Fibroblast of gingiva (primary cell): ENCODE measurements at places on chromosomes 16 and 17.

GRCh38 chr17:17711641-17712162 lies 30.4 kb downstream of the RAI1 start:
- no peak for DNase-seq

DNA sequence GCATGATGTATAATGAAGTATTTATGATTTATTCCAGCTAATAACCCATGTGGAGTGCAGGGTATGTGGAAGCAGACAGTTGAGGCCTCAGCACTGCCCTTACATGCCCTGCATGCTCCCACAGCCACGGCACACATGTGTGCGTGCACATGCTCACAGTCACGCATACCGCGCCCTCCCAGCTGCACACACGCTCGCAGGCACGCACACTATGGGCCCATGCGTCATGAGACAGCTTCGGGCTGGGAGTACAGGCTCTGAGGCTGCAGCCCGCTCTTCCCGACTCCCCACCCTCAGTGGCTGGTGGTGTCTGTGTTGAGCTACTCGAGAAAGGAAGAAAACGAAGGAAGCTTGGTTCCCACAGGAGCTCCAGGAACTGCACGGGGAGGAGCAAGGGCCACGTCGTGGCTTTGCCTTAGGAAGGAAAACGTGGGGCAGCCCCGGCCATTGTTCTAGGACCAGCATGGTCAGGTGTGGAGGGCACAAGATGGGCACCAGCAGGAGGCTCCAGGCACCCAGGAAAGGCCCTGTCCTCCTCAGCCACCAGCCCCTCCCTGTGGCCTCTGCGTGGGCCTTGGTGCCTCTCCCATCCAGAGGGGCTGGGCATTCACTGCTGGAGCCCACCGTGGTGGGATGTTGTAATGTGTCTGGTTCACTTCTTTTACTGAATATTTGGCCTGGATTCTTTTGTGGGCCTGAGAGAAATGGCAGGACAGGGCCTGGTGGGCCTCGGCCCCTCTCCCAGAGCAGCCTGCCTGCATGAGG lies 27.5 kb upstream of the CDH15 start:
- DNase-seq: no peak

DNA sequence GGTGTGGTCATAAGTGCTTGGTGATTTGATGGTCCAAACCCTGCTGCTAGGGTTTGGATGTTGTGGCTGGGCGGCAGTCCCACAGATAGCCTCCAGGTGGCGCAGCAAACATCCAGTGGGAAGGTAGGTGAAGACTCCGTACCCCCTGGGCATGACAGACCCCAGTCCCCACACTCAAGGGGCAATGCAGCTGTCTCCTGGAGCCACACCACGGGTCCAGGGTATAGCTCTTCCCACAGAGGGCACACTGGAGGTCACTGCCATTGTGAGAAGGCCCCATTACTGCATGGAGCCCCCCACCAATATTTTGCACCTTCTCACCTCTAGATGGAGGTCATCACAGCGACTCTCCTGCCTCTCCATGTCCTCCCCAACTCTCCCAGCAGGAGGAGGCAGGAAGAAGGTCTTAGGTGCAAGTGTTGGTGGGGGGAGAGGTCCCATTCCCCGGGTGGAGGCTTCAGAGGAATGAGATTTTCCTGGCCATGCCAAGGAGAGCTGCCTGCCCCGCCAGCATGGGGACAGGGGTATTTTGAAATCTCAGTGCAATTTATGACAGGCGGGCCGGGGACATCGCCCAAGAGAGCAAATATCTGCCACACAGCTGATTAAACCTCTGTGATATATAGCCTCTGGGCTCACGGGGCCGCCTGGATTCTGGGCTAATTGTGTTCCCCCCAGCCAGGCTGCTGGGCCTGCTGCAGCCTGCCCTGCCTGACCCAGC lies 17.1 kb upstream of the C17orf113 start:
- DNase-seq: no peak

DNA sequence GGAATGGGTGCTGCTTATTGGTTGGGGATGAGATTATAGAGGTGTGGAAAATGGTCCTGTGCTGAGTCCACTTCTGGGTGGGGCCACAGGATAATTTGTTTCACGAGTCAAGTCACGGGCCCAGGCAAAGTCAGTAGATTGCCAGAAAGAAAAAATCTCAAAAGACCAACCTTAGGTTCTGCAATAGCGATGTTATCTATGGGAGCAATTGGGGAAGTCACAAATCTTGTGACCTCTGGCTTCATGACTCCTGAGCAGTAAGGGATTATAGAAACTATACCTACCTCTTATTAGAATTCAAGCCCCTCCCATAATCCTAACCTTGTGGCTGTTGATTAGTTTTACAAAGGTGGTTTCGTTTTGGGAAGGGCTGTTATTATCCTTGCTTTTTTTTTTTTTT lies 31.4 kb downstream of the WWP2 start:
- DNase-seq: no peak
